NCI-H1436 (cell line): ENCODE measurements at places on chromosomes 7 and 10.

DNA sequence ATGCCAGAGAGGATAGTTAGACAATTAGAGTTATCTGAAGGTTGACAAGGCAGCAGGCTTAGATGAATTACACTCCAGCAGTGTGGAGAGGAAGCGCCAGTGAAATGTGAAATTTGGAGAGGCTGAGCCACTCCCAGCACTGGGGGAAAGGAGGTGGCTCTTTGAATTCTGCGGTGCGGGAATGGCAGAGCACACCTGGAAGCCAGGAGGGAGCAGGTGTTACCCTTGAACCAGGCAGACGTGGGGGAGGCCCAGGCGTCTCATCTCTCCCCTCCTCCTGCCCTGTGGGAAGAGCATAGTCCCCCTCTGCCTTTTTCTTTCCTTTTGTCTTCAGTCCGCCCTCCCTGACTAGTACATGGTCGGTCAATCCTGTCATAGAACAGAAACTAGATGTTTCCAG, 203.1 kb downstream of the DPP6 start:
- no peak for DNase-seq

DNA sequence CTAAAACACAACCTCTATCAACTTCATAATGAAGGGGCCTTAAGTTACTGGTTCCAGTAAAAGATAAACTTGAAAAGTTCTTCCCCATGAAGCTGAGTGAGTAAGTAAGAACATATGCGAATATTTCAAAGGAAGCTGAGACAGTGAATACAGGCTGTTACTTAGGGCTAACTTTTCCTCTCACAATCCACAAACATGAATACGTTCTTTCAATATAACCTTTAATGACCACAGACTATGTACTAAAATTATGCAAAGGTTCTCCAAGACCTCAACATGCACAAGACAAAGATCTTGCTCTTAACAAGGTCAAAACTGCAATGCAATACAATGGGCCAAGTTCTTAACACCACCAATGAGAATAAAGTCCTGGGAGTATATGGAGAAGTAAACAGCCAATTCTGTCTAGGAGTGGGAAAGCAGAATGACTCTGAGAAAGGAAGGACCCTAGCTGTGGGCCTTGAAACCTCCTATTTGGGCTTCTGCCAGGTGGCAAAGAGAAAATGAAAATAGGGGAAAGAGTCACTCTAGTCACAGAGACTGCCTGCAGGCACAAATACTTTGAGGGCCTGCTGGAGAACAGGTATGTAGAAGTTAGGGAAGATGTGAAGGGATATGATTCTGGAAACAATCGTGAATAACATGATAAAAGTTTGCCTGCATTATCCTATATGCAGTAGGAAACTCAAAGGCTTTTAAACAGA, 43.7 kb downstream of the OSBPL3 start:
- DNase-seq = no peak

- no peak for DNase-seq
Measured at GRCh38 chr10:28020080-28020860, 21.4 kb upstream of the ODAD2 start.

DNA sequence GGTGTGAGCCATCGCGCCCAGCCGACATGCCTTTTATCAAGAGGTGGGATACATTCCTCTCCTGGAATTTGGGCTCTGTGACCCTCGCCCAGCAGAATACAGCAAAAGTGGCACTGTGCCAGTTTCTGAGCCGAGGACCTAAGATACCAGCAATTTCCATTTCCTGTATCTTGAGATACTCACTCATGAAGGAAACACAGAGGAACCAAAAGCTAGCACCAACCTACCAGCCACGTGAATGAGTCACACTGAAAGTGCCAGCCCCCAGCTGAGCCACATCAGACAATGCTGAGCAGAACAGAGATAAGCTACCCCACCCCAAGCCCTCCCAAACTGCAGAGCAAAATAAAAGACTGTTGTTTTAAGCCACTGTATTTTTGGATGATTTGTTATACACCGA, 56.3 kb downstream of the CACUL1 start:
- DNase-seq = no peak

DNA sequence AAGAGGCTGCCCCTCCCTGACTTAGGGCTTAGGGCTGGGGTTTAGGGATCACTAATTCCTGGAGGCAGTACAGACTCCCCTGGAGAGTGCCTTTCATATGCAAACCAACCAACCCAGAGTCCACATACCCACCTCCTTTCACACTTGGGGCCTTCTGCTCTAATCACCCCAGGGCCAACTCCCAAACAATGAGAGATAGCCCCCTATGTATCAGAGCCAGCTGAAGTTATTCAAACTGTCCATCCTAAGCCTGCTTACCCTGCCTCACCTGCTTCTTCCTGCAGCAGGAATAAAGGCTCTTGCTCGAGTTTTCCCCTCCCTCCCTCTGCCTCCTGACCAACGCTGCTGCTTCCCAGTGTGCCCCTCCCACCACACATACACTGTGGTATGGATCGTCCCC, 51.8 kb upstream of the SLC35G1 start:
- DNase-seq = no peak

- DNase-seq = no peak
Measured at GRCh38 chr10:77461636-77462296, 175.8 kb downstream of the KCNMA1 start.
